Activated naive CD4-positive, alpha-beta T cell treated with anti-CD3 and anti-CD28 coated beads, Interleukin-2, amount 50 U/mL, for 16 hours (primary cell): ENCODE measurements at places on chromosomes 11 and 22.

- no peak for DNase-seq
These were observed 392.9 kb downstream of the INSC start for GRCh38 chr11:15507592-15507991.

GRCh38 chr11:64458997-64459396, 100.0 kb downstream of the RPS6KA4 start:
- no peak for DNase-seq

GRCh38 chr11:92789761-92790160, 179.7 kb upstream of the MTNR1B start:
- DNase-seq = no peak

DNA sequence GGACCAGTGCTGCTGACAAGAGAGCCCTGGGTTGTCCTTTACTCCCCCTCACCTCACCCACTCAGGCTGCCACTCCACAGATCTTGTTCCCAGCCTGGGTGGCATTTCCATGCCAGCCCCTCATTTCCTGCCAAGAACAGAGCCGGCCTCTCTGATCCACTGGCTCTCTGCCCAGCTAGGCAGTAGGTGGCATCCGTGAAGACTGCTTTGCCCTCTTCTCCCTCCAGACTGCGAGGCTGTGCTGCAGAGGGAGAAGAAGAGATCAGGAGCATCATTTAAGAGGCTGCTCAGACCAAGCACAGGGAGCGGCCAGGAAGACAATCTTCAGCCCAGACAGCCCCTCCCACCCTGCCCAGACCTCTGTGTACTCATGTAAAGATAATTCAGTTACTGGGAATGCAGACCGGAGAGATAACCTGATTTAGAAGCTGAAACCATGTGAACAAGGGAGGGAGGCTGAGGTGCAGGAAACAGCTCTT, 126.9 kb upstream of the NCAM1 start:
- no peak for DNase-seq

GRCh38 chr11:84035645-84036044, 749.5 kb upstream of the CCDC90B start:
- no peak for DNase-seq
